ENCODE measurements at places on chromosomes 3 and 15.

- DNase-seq = no peak
Observed at GRCh38 chr3:102332934-102333333, 101.9 kb upstream of the ZPLD1 start.

DNA sequence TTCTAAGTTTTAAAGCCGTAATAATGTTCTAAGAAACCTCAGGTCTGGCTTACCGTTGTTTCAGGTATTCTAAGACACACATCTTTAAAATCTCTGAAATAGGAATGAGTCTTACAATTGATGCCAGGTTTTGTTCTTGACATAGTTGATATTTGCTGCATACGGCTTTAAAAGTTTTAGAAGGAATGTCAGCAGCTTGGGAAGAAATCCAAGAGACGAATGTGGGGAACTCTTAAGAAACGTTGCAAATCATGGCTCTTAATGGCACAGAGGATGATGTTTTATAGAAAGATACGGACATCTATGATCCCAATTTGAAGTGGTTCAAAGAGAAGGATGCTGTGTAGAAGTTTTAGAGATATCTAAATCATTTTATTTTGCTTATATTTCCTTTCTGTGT lies 11.5 kb downstream of the NUDT16 start:
- no peak for DNase-seq

DNA sequence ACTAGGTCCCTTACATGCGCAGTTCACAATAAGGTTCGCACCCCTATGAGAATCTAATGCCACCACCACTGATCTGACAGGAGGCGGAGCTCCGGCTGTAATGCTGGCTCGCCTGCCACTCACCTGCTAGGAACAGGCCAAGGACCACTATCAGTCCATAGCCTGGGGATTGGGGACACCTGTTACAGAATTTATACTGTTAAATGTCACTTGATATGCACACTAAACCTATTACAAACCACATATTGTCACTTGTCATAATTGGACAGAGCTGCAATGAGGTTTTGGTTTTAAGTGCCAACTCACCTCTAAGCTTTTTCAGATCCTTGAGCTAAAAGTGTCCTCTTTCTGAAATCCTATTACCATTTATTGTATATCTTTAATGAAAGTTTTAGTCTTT lies 507.9 kb upstream of the TPRG1 start:
- no peak for DNase-seq

DNA sequence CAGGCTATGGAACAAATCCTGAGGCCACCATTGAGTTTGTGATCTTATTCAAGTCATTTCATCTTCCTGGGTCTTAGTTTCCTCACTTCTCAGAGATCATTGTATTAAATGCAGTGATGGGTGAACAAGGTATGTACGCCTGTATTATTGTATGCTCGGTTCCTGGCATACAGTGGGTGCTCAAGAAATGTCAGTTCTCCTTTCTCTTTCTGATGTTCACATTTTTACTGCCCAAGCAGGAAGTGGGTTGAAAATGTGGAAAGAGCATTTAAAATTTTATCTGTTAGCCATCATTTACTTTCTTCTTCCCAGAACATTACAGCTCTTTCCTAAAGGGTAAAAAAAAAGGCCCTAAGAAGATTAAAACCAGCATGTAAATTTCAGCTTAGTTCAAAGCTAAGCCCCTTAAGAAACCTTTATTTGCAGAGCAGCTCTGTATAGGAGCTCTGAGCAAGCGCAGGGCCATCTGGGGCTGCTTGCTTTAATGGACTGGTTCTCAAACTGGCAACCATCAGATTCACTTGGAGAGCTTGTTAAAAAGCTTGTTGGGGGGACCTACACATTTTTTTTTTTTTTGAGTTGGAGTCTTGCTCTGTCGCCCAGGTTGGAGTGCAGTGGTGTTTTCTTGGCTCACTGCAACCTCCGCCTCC lies 179.4 kb downstream of the CHST2 start:
- no peak for DNase-seq

GRCh38 chr3:38534604-38535003 lies 38.5 kb downstream of the EXOG start:
- no peak for DNase-seq

All from eye (tissue), 1 donor.